Fibroblast of villous mesenchyme (primary cell): ENCODE measurements at places on chromosomes 16 and 17. TPM values are rescaled to one million over a fixed set of nuclear protein-coding genes. Genes with fewer than 3 reads are reported as not detected.
A peak's percentile ranks its signal among the peaks of the same experiment; 100 is the strongest.

- DNase-seq = peak; percentile 39
Observed at GRCh38 chr17:44867841-44868240, 20.2 kb downstream of the HIGD1B start.

The HOXB6 gene
- total RNA-seq = 1.3 and 1.6 TPM in 2 replicates

DNA sequence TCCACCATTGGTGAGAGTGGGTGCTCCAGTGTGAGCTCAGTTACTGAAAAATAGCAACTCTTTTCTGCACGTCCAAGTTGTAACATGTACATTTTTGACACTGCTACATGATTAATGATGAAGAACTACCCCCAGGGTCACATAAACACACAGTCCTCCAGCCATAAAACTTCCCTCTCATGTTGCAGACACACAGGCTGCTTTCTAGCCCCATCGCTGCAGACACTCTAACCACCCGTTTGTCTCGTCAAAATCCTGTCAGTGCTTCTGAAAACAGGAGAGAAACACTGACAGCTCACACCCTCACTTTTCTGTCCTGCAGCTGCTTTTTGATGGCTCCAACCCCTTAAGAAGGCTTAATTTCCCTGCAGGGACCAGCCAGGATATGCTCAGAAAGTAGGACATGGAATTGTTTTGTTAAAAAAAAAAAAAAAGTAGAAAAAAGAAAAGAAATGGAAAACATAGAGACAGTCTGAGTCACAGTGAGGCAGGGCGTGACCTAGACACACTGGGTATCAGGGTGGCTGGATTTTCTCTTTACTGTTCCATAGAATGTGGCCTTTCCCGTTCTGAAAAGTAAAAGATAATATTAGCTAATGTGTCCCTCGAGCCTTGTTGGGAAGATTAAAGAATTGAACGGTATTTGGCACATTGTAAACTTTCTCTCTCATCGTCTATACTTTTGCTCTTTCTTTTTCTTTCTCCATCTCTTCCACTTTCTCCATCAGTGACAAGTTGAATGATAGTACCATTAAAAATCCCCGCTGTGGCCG lies 20.7 kb upstream of the CCL5 start:
- DNase-seq = peak; percentile 64

The CA5A gene
- total RNA-seq = not detected in 2 replicates

DNA sequence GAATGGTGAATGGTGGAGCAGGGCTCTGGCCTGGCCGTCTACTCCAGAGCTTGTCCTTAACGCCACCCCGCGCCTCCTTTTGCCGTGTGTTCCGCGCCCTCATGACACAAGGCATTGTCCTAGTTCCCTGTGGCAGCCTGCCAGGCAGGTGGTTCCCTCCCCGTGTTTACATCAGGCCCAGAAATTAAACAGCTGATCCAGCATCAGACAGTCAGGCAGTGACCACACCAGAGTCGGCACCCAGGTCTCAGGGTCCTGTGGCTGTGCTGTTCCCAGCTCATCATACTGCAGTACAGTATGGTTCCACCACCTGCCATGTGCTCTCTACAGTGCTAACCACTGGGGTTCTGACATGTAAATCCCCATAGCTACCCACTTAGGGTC lies 119.7 kb downstream of the RAB11FIP4 start:
- DNase-seq = no peak
